Muscle of leg (tissue), 16 donors: ENCODE measurements at places on chromosomes 11 and 22.

- H3K36me3 ChIP-seq = no peaks in the 10 kb centered on the region
- no peak overlapping the region for H3K4me3 ChIP-seq
These were observed 3.5 kb downstream of the OSM start for GRCh38 chr22:30262917-30263741.

- no peaks in the 10 kb centered on the region for H3K27me3 ChIP-seq
- no peak overlapping the region for H3K4me3 ChIP-seq
- no peaks in the 10 kb centered on the region for H3K4me1 ChIP-seq
- H3K36me3 ChIP-seq = no peaks in the 10 kb centered on the region
- no peak overlapping the region for H3K27ac ChIP-seq
These were observed 535.1 kb upstream of the LUZP2 start for GRCh38 chr11:23961503-23962338.

DNA sequence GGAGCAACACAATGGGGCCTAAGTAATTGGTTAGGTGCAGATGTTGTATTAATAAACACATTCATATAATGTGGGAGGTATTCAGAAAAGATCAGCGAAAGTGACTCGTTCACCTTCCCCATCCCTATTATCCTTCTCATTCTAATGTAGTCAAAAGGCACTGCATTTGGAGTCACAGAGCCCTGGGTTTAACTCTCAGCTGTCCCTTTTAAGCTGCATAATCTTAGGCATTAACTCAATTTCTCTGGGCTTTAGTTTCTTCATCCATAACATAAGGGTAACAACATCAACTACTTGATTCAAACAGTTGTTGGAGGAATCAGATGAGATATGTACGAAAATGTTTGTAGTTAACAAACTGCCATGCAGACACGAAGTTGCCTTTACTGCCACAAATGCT, 187.6 kb upstream of the PITPNB start:
- no peaks in the 10 kb centered on the region for H3K27me3 ChIP-seq
- H3K27ac ChIP-seq = no peak overlapping the region
- H3K4me3 ChIP-seq = no peak overlapping the region

DNA sequence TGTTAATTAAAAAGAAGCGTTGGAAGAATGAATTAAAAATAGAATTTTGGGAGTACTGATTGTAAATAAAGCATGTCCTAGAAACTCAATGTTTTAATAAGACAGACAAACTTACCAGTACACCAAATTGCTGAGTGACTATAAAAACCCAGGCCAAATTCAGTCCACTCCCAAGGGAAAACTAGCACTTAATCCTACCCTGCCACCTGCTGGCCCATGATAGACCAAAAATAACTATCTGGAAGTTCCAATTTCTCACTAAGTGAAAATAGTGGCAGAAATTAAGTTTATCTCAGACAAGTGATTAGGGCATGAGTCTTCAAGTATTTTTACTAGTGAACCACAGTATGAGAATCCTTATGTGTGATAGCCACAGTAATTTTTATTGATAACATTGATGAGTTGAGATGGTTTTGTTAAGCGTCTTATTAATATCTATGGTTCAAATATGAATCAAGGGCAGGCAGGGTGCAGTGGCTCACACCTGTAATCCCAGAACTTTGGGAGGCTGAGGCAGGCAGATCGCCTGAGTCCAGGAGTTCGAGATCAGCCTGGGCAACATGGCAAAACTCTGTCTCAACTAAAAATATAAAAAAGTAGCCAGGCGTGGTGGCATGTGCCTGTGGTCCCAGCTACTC, 9.8 kb upstream of the DDX10 start:
- no peaks in the 10 kb centered on the region for H3K36me3 ChIP-seq
- H3K4me1 ChIP-seq = no peaks in the 10 kb centered on the region
- peak; percentile 30 for DNase-seq
- H3K27ac ChIP-seq = no peak overlapping the region
- H3K27me3 ChIP-seq = no peaks in the 10 kb centered on the region

DNA sequence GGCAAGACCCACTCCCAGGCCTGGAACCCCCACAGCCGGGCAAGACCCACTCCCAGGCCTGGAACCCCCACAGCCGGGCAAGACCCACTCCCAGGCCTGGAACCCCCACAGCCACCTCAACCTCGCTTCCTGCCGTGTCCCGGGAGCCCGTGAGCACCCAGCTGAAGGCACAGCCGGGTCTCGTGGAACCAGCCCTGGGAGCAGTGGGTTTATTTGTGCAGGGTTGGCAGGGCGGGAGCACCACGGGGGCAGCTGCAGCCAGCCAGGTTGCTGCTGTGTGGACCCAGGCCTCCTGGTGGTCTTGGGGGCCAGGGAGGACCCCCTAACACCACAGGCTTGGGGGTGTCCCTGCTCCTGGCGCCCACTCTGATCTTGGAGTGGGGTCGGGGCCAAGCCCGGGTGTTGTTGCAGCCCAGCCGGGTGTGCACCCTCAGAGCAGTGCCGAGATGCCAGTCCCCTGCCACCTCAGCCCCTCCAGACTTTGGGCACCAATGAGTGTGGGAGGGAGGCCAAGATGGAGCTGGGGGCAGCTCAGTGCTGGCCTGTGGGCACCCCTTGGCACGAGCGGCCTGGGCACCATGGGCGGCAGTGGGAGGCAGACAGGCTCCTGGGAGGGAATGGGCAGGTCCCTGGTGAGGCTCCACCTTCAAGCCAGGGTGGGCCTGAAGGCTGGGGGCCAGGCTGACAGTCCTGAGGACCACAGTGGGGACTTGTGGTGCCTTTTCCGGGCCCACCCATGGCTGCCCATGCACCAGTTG, 8.2 kb upstream of the PKP3 start:
- no peaks in the 10 kb centered on the region for H3K4me1 ChIP-seq
- H3K36me3 ChIP-seq = no peaks in the 10 kb centered on the region
- DNase-seq = no peak
- H3K27me3 ChIP-seq = peaks cover 2% of the 10 kb centered on the region
- no peak overlapping the region for H3K4me3 ChIP-seq

- H3K4me1 ChIP-seq = peaks cover 42% of the 10 kb centered on the region
- H3K27me3 ChIP-seq = peaks cover 10% of the 10 kb centered on the region
- no peaks in the 10 kb centered on the region for H3K36me3 ChIP-seq
These were observed 59.8 kb downstream of the PDE2A start for GRCh38 chr11:72614381-72614780.

DNA sequence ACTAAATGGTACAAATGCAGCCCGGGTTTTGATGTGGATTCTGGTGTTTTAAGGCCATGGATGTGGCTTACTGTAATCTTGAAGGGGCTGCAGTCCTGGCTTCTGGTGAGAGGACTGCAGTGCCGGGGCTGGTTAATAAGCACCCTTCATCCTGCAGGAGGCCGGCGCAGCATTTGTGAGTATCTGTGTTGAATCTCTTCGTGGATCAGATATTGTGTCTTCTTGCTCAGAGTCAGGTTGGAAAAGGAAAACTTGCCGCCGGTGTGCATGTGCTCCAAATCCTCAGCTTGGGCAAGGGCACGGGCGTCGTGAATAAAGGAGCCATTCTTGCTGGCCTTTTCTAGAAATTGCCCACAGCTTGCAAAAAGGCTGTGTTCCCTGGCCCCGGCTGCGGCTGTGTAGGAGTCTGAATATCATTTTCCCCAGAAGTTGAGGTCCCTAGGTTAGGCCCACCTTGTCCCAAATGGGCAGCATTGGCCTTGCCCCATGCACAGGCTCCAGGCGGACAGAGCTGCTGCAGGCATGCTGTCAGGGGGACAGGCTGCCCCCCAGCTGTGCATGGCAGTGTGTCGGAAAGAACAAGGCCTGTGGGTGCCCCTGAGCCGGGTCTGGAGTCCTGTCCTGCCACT, 28.9 kb upstream of the PARVB start:
- DNase-seq = no peak
- H3K4me3 ChIP-seq = no peak overlapping the region
- H3K36me3 ChIP-seq = peaks cover 77% of the 10 kb centered on the region
- H3K27me3 ChIP-seq = no peaks in the 10 kb centered on the region
- H3K27ac ChIP-seq = no peak overlapping the region

DNA sequence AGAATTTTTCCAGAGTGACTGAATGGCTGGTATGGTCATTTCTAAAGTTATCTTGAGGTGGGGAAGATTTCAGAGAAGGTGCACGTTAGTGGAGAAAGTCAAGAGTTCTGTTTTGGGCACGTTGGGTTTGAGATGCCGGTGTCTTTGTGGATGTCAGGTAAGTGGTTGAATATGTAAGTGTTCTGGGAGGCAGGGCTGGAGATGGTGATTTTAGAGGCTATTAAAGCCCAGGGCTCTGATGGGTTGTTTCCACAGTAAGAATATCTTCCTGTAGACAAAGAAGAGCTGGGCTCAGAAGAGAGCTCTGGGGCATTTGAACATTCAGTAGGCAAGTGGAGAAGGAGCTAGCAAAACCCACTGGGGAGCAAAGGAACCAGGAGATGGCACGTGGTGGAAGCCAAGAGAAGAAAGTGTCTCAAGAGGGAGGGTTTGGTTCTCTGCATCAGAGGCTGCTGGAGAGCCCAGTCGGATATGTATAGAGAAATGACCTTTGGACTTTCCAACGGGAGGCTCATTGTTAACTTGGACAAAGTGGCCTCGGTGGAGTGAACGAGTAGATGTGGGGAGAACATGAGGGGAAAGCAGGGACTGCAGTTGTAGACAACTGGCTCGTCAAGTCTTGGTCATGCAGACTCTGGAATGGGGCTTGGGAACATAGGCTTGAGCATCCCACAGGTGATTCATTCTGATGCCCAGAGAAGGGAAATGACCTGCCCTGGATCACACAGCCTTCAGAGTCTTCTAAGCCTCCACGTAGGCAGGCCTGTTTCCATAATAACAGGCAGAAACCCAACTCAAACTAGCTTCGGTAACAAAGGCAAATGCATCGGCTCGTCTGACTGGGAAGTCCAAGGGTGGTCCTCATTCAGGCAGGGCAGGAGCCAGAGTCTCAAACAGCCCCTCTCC, 98.4 kb upstream of the PARVA start:
- peaks cover 2% of the 10 kb centered on the region for H3K27me3 ChIP-seq
- H3K36me3 ChIP-seq = no peaks in the 10 kb centered on the region
- H3K4me3 ChIP-seq = no peak overlapping the region
- no peak overlapping the region for H3K27ac ChIP-seq
- no peak for DNase-seq

DNA sequence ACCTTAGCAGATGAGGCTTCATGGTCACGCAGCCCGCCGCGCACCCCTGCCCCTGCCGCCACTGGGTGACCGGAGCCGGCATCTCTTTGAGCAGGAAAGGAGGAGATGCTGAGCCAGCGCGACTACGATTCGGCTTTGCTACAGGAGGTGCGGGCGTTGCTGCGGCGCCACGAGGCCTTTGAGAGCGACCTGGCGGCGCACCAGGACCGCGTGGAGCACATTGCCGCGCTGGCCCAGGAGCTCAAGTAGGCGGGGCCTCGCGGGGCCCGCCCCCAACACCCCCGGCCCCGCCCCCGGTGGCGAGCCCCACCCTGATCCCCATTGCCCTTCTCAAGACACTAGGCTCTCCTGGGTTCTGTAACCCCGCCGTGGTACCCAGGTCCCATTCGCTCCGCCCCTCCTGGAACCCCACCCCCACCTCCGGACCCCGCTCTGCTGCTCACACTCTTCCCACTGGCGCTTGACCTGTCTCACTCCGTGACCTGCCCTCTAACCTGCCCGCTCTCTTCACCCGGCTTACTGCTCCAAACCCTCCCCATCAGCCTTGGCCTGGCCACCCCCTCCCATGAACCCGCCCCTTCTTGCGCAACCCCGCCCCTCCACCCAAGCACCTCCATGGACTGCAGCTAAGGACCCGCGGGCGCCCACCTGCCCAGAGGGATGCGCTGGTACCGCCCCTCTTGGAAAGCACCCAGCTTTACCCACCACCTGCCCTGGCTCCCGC, 9.1 kb downstream of the CTSF start:
- H3K36me3 ChIP-seq = peaks cover 15% of the 10 kb centered on the region
- peaks cover 13% of the 10 kb centered on the region for H3K27me3 ChIP-seq
- no peak for DNase-seq
- peaks cover 4% of the 10 kb centered on the region for H3K4me1 ChIP-seq
- H3K4me3 ChIP-seq = no peak overlapping the region
- no peak overlapping the region for H3K27ac ChIP-seq

- peak overlapping the region; percentile 60 for H3K4me3 ChIP-seq
- H3K4me1 ChIP-seq = peaks cover 74% of the 10 kb centered on the region
- H3K27me3 ChIP-seq = no peaks in the 10 kb centered on the region
- H3K27ac ChIP-seq = peak overlapping the region; percentile 91
These were observed 30.5 kb downstream of the ARAP1 start for GRCh38 chr11:72721689-72722049.

DNA sequence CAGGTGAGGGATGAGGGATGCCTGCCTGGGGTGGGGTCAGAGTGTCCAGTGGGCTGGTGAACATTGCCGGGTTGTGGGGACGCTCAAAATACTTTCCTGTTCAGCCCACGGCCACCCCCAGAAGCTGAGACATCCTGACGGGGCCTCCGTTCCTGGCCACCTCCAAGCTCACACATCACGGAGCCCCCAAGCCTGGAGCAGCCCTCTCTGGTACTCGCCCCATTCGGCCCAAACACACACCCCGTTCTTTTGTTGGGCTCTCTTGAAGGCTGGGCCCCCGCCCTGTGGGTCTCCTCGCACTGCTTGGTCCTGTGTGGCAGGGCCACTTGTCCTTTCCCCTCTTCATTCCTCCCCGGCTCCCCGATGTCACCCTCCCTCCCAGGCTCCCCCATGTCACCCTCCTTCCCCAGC, 442.6 kb downstream of the TBC1D22A start:
- H3K27ac ChIP-seq = no peak overlapping the region
- H3K4me3 ChIP-seq = no peak overlapping the region
- DNase-seq = no peak
- no peaks in the 10 kb centered on the region for H3K36me3 ChIP-seq
- peaks cover 6% of the 10 kb centered on the region for H3K27me3 ChIP-seq
- H3K4me1 ChIP-seq = peaks cover 21% of the 10 kb centered on the region

GRCh38 chr11:123564221-123564620, 90.2 kb downstream of the SCN3B start:
- H3K4me3 ChIP-seq = no peak overlapping the region
- H3K4me1 ChIP-seq = peaks cover 25% of the 10 kb centered on the region
- H3K27me3 ChIP-seq = no peaks in the 10 kb centered on the region
- H3K27ac ChIP-seq = no peak overlapping the region

DNA sequence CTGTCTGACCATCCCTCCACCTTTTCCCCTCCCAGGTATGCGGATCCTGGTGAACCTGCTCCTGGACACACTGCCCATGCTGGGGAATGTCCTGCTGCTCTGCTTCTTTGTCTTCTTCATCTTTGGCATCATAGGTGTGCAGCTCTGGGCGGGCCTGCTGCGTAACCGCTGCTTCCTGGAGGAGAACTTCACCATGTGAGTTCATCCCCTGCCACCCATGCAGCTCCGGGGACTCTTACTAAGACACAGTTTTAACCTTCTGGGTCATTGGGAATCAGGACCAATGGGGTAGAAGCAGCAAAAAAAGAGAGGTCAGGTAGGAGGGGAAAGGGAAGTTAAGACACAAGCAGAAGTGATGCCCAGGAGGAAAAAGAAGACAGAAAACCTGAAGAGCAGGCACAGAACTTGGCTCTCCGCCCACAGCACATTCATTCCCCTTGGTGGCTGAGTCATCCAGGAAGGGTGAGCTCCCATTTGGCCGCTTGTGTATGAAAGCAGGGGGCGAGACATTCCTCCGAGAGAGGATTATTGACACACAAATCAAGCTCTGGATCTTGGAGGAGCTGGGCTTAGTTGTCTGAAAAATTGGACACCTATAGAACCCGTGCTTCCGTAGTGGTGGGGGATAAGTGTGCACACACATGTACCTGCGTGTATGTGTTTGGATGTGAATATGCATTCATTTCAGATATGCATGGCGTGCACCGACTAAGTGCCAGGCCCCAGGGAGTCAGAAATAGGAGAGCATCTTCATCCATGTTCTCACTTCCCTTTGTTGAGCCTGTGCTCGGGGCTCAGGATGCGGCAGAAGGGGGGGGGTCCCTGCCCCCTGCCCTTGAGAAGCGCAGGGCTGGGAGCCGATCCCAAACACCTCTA, 64.2 kb downstream of the CACNA1I start:
- H3K36me3 ChIP-seq = no peaks in the 10 kb centered on the region
- H3K27me3 ChIP-seq = peaks cover 6% of the 10 kb centered on the region
- no peak overlapping the region for H3K27ac ChIP-seq
- H3K4me1 ChIP-seq = no peaks in the 10 kb centered on the region

- no peak for DNase-seq
- no peaks in the 10 kb centered on the region for H3K4me1 ChIP-seq
- H3K27me3 ChIP-seq = peaks cover 2% of the 10 kb centered on the region
- no peaks in the 10 kb centered on the region for H3K36me3 ChIP-seq
These were observed 6.7 kb upstream of the PTH start for GRCh38 chr11:13502492-13502891.
